Stimulated activated CD4-positive, alpha-beta T cell treated with anti-CD3 and anti-CD28 coated beads, Interleukin-1b, Interleukin-23, amount 100 ng/mL, for 48 hours (primary cell): ENCODE measurements at places on chromosomes 7 and 10.

GRCh38 chr7:930975-931758 lies 23.3 kb downstream of the ADAP1 start:
- no peak for DNase-seq

DNA sequence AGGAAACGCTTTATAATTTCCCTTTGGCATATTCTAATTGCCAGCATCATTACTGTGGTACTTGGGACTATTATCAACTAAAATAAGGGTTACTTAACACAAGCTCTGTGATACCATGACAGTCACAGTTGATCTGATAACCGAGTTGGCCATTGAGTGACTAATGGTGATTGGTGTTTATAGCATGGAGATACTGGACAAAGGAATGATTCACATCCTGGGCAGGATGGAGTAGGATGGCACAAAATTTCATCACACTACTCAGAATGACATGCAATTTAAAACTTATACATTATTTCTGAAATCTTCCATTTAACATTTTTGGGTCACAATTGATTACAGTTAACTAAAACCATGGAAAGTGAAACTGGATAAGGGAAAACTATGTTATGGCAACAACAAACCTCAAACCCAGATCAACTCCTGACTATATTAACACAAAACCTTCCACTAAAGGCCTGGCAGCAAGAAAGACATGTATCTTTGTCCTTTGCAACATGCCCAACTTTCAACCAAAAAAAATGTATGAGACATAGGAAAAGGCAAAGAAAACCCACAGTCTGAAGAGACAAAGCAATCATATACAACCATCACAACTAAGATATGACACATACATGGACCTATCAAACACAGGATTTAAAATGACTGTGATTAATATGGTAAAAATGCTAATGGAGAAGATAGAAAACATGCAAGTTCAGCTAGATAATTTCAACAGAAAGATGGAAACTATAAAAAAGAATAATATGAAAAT lies 208.5 kb upstream of the NRP1 start:
- DNase-seq = no peak

- DNase-seq = no peak
Measured at GRCh38 chr7:87337331-87337730, 8.1 kb upstream of the CROT start.

GRCh38 chr10:27743877-27744801 lies 1.5 kb downstream of the MKX start:
- peak; percentile 10 for DNase-seq

- DNase-seq = no peak
Measured at GRCh38 chr10:1646332-1646731, 91.0 kb downstream of the ADARB2 start.

DNA sequence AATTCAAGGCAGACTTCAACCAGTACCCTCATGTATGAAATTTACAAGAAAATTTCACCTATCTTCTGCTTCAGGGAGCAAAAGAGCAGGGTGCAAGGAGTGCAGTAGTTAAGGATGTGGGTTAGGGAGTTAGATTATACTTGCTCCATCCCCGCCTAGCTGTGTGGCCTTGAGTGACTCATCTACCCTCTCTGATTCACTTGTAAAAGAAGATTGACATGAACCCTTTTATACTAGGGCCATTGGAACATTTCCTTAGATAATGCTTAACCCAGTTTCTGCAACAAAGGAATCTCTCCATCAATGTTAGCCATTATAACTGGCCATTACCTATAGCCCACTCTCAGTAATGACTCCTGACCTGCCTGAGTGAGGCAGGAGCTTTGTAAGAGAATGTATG lies 10.2 kb upstream of the HSPA12A start:
- DNase-seq = no peak
